ENCODE measurements at places on chromosomes 7 and 10.

DNA sequence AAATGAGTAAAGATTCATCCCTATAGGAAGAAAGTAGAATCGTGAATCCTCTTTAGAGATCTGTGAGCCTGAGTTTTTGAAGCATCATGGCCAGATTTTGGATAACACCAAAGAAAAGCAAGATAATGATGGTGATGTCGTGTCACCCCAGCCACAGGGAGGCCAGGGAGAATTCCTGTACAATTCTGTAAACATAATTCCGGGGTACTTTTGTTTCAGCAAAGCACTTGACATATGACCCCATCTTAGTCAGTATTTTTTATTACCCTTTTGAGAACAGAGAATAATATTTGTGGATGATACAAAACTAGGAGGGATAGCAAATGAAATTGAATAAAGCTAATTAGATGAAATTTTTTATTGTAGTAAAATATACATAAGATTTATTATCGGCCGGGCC, 33.8 kb downstream of the NACAD start:
- DNase-seq = no peak

GRCh38 chr7:112873831-112874553, 83.8 kb upstream of the TMEM168 start:
- no peak for DNase-seq

DNA sequence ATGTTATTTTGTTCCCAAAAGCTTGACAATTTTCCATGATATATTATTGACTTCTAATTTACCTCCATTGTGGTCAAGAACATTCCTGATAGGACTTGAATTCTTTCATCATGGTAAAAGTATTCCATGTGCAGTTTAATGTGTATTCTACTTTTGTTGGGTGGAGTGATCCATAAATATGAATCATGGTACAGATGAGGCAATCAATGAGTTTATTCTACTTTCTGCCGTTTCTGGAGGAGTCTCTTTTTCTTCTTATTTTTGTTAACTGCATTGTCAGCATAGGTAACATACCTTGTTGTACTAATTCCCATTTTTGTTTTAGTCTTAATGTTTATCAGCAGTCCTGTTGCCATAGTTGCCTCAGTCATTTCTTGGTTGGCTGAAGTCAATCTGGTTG, 69.6 kb downstream of the SHOC2 start:
- no peak for DNase-seq

- no peak for DNase-seq
These were observed 37.4 kb downstream of the PTPRE start for GRCh38 chr10:127944256-127944655.

GRCh38 chr10:101031796-101032636, 982 bp downstream of the SFXN3 start:
- DNase-seq = no peak

DNA sequence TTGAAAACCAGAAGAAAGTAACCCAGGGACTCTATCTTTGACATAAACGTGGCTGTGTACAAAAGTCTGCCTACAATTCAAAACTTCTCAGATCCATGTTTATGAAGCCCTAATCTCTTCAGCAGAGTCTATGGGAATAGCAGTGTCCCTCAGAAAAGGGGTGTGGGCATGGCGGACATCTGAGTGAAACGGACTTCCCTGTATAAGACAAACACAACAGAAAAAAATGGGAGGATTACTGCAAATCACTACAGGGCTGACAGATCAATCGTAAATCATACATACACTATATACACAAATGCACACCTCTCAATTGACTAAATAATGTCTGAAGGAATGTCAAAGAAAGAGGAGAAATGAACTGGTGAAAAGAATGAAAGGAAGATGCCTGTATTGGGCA, 114.0 kb downstream of the ATE1 start:
- no peak for DNase-seq

- DNase-seq = no peak
These were observed 7.3 kb downstream of the AASS start for GRCh38 chr7:122136639-122137245.

GRCh38 chr7:116899308-116899707, 36.9 kb downstream of the CAPZA2 start:
- DNase-seq = no peak

DNA sequence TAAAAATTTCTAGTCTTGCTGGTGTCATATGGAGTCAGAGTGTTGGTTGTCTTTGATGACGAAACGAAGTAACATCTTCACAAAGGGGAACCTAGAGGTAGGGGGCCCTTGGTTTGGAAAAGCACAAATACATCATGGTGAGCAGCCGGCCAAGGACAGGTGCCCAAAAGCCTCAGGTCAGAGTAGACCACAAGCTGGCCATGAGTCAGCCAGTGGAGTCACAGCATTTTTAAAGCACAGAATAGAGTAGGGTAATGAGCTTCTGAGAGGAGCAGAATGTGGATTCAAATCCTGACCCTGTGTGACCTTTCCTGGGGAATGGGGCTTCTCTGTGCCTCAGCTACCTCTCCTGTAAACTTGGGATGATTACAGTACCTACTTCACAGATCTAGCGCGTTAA, 5.3 kb downstream of the CAMK2B start:
- DNase-seq = no peak

- no peak for DNase-seq
These were observed 113.4 kb downstream of the ANK3 start for GRCh38 chr10:60276232-60276631.

DNA sequence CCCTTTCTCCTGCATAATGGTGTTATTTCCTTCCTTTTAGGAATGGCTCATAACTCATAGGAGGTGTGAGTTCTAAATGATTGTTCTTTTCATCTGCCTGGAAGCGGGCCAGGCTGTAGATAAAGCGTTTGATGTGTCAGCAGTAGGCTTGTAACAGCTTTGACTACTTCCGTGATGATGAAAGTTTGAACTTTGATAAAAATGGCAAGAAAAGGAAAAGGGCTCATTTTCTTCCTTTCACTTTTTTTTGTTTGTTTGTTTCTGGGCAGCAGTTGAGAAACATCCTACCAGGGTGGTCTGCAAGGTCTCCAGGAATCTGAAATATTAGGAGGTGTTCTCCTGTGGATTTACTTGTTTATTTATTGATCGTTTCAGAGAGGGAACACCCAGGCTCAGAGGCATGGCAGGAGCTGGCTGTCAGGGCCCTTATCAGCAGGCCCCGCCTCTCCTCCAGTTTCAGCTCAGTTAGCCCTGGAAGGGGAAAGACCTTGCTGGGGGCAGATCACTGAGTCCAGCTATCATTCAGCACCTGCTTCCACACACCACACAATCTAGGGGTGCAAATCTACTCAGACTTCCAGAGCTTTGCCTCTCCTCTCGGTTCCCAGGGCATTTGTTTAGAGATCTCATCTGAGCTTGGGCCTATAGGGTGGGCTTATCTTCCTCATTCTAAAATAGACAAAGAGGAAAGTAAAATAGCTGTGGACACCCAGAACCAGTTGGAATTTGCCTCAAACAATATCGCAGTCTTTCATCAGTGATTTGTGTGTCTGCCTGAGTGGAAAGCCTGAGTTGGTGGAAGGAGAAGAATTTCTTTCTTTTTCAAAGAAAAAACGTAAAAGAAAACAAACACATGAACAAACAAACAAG, 130.9 kb downstream of the BMPER start:
- no peak for DNase-seq

GRCh38 chr10:113310347-113310746, 242.5 kb upstream of the HABP2 start:
- DNase-seq = no peak

- no peak for DNase-seq
These were observed 128.4 kb downstream of the ABCA13 start for GRCh38 chr7:48299580-48300169.

- no peak for DNase-seq
These were observed 98.2 kb downstream of the CNTNAP2 start for GRCh38 chr7:146214842-146215241.

DNA sequence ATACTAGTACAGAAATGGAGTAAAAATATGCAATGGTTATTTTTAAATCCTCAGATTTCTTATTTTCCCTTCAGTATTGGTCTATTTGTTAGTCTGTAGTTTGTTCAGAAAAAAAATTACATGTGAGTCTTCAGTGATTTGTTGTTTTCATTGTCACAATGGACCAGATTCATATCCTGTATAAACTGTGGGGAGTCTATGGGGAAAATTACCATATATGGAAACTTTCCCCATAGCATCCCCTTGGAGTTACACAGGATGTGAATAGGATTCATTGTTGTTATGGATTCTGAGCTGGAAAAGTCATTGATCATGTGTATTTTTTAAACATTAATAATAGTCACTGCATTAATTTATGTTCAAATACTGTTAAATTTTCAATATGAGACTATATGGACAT, 72.6 kb downstream of the ST7 start:
- no peak for DNase-seq

DNA sequence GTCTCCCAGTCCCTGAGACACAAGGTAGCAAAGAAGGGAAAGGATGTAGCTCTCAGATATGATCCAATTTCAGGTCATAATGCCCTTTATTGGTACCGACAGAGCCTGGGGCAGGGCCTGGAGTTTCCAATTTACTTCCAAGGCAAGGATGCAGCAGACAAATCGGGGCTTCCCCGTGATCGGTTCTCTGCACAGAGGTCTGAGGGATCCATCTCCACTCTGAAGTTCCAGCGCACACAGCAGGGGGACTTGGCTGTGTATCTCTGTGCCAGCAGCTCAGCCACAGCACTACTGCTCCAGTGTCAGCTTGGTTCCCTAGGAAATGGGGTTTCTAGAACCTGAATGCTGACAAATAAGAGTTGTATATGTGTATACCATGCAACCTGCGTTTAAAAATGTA, 74.6 kb upstream of the PRSS58 start:
- no peak for DNase-seq

- DNase-seq = no peak
These were observed 491.8 kb upstream of the GHITM start for GRCh38 chr10:83647526-83647925.

GRCh38 chr10:101938305-101939007, 94.9 kb upstream of the KCNIP2 start:
- no peak for DNase-seq

- no peak for DNase-seq
These were observed 195.8 kb downstream of the RELN start for GRCh38 chr7:103793614-103794013.

DNA sequence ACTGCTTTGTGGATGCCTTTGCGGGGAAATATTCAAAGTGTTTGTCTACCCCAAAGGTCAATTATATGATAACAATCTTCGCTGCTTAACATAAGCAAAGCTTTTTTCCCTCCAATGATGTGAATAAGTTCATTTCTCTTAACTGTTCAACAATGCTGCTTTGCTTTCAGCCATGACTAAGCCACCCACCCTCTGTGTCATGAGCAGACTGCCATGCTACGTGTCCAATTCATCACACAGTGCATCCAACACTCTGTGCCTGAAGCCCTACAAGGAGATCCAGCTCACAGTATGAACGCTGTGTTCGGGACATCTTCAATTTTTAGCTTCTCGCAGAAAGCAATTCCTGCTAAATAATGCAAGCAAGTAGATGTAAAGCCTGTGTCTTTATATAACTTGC, 5.7 kb upstream of the TAS2R40 start:
- DNase-seq = no peak

DNA sequence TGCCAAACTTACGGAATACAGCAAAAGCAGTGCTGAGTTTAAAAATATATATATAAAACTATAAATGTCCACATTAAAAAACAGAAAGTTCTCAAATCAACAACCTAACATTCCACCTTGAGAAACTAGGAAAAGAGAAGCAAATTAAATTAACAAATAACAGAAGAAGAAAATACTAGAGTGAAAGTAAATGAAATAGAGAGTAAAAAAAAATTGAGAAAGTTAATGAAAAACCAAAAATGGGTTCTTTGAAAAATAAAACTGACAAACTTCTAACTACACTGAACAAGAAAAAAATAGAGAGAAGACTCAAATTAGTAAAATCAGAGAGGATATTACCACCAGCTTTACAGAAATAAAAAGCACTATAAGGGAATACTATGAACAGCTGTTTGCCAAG, 22.1 kb downstream of the RASGEF1A start:
- DNase-seq = no peak

- DNase-seq = no peak
These were observed 40.8 kb downstream of the TAS2R41 start for GRCh38 chr7:143518521-143518920.

DNA sequence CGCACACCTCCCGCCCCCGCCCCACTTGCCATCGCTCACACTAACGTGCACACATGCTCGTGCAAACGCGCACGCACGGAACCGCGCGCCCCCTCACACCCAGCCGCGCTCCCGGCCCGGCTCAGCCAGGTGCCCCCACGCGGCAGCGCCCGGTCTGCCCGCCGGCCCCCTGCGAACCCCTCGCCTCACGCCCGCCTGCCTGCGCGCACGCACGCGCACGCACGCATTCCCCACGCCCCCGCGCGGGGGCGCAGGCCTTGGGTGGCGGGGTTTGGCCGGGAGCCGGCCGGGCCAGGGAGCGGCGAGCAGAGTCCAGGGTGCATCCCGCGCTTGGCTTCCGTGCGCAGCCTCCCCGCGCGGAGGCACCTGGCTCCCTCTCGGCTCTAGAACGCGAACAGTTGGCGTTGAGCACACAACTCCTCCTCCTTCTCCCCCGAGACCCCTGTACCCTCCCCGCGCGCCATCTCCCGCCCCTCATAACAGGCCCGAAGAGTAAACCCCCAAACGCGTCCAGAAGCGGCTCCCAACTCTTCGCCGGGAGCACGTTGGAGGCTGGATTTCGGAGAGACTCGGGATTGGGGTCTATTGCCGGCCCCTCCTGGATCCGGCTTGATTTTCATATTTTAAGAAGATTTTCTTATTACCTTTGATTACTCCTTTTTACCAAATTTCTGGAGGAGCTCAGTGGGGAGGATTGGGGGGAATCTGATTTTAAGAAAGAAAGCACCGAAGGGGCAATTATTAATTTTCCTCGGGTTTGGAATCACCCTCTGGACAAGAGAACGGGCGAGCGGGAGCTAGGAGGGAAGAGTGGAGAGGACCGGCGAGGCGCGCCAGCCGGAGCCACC, 527 bp upstream of the SORCS3 start:
- DNase-seq = no peak

GRCh38 chr7:40221836-40222235, 87.0 kb downstream of the SUGCT start:
- DNase-seq = no peak

DNA sequence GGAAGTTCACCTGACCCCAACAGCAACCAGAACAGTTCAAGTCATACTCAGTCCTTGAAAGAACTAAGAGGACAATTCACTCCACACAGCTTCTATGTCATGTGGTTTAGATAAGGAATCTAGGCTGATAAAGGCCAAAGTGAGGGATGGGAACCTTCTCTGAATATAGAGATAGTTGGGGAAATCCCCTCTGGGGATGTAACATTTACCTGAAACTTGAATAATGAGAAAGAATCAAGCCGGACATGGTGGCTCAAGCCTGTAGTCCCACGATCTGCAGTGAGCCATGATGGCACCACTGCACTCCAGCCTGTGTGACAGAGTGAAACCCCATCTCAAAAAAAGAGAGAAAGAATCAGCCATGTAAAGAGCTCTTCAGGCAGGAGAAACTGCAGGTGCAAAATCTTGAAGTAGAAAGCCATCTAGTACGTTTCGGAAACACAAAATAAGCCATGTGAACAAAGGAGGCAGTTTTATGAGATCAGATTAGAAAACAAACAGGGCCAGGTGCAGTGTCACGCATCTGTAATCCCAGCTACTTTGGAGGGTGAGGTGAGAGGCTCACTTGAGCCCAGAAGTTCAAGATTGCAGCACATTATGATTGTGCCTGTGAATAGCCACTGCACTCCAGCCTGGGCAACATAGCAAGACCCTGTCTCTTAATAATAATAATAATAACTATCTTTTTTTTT, 4.5 kb upstream of the DNMBP start:
- DNase-seq = no peak

Data from cortex of kidney (tissue), 1 donor.